CD8-positive, alpha-beta memory T cell (primary cell): ENCODE measurements at places on chromosomes 12 and 14.

GRCh38 chr14:54673193-54674045 lies 106.5 kb downstream of the SAMD4A start:
- no peak for DNase-seq

GRCh38 chr12:75260316-75260715 lies 50.7 kb upstream of the KCNC2 start:
- no peak for DNase-seq

DNA sequence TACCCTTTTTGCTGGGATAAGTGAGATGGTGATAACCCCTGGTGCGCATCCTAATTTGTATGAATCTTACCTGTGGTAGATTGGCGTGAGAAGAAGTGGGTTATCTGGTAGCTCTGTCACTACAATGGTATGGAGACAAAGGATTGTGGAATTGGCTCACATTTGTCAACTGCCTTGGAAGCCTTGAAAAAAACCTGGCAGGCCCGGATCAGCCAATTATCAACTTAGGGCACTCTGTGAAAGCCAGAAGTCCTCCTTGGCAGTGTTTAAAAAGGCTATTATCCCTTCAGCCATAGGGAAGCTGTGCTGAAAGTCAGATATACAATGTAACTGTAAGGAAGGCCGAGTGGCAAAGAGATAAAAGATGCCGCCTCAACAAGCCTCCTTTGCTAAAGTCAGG lies 56.5 kb downstream of the WASHC3 start:
- no peak for DNase-seq

GRCh38 chr14:71905031-71905430 lies 27.2 kb upstream of the RGS6 start:
- no peak for DNase-seq

GRCh38 chr12:4052691-4053090 lies 179.5 kb upstream of the PARP11 start:
- no peak for DNase-seq

- no peak for DNase-seq
Measured at GRCh38 chr12:96132819-96133218, 61.4 kb upstream of the ELK3 start.

DNA sequence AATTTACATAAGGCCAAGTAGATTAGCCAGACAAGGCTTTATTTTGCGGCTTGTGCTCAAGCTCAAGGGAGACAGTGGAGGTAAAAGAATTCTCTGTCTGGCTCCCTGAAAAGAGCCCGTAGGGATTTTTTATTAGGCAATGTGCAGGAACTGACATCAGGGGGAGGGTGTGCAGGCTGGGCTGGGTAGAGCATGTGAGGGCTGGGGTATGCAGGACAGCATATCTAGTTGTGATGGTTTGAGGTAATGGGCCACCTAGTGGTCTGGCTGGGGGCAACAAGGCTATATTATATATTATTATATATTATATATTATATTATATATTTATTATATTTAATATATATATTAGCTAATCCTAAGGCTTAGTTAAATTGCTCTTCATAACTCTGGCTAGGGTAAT lies 102.1 kb downstream of the TMEM117 start:
- DNase-seq, result no peak

DNA sequence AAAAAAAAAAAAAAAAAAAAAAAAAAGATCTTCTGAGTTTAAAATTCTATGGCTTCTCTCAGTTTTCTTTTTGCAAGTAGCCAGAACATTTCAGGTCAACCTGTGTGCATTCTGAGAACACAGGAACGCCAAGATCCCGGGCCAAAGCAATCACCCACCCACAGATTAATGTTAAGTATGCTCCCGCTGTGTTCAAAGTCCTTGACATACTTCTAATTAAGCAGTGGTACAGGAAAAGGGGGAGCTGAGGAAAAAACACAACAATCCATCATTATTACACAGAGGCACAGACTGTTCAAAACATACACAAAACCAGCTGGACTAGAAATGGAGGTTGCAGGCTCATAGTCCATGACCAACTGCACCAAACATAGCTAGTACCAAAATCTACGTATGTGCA lies 2.8 kb downstream of the FBXO21 start:
- no peak for DNase-seq

- no peak for DNase-seq
Measured at GRCh38 chr12:91138337-91138920, 27.1 kb upstream of the LUM start.

- DNase-seq, result no peak
Measured at GRCh38 chr14:92565040-92565717, 51.6 kb downstream of the RIN3 start.
